Liver (tissue), 10 donors: ENCODE measurements at places on chromosomes 2 and 18. TPM values are rescaled to one million over a fixed set of nuclear protein-coding genes. Genes with fewer than 3 reads are reported as not detected.

The SUCLG1 gene
- 149 TPM for total RNA-seq

The GREB1 gene
- 5.4 TPM for total RNA-seq

The IMP4 gene
- total RNA-seq: 60.7 TPM

The MCFD2 gene
- total RNA-seq: 81.8 TPM

The SRSF7 gene
- total RNA-seq: 63.4 TPM

The SIX3 gene
- total RNA-seq: not detected

The GKN2 gene
- not detected for total RNA-seq

The GPR39 gene
- 13.0 TPM for total RNA-seq

The ACVR1 gene
- 20.4 TPM for total RNA-seq

The HAAO gene
- total RNA-seq: 126 TPM

The C1GALT1C1L gene
- total RNA-seq: 0.17 TPM

The PROC gene
- total RNA-seq: 376 TPM

The NAT8 gene
- total RNA-seq: 27.6 TPM

The PJVK gene
- total RNA-seq: 2.3 TPM

The TIGD1 gene
- 3.0 TPM for total RNA-seq

The PROM2 gene
- 1.1 TPM for total RNA-seq

The POTEE gene
- total RNA-seq: not detected

The SP140 gene
- total RNA-seq: 1.1 TPM

The LONRF2 gene
- total RNA-seq: 3.7 TPM

The ECEL1 gene
- total RNA-seq: not detected

The ALKAL2 gene
- 1.6 TPM for total RNA-seq

The DOK6 gene
- total RNA-seq: 1.0 TPM

The ANKRD62 gene
- under 0.01 TPM for total RNA-seq

The ALLC gene
- 0.14 TPM for total RNA-seq

The TEX44 gene
- total RNA-seq: not detected
